ENCODE measurements at places on chromosomes 2 and 18. TPM values are rescaled to one million over a fixed set of nuclear protein-coding genes. Genes with fewer than 3 reads are reported as not detected.

GRCh38 chr2:238776003-238776760, 71.7 kb upstream of the TWIST2 start:
- H3K27me3 ChIP-seq, result no peaks in the 10 kb centered on the region
- DNase-seq, result no peak
- H3K4me3 ChIP-seq, result no peak overlapping the region
- peaks cover 4% of the 10 kb centered on the region for H3K4me1 ChIP-seq
- H3K27ac ChIP-seq, result no peak overlapping the region
- no peaks in the 10 kb centered on the region for H3K36me3 ChIP-seq

DNA sequence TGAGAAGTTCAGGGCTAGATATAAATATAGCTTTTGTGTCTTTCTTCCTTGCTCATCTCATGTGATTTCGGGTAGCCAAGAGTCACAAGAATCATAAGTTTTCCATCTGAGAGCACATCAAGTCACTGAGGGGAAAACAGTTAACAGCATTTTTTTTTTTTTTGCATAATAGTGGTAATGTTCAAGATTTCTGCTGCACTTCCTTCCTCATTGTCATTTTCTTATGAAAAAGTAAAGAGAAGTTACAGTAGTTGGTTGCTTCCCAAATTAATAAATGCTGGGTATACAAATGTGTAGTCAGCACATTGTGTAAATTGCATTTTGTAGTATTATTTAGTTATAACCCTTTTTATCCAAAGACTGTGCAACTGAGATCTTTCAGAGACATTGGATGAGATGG, 93.6 kb downstream of the ZEB2 start:
- H3K27me3 ChIP-seq, result no peaks in the 10 kb centered on the region
- no peaks in the 10 kb centered on the region for H3K4me1 ChIP-seq
- no peak overlapping the region for H3K27ac ChIP-seq
- no peak overlapping the region for H3K4me3 ChIP-seq
- no peaks in the 10 kb centered on the region for H3K36me3 ChIP-seq
- no peak for DNase-seq

DNA sequence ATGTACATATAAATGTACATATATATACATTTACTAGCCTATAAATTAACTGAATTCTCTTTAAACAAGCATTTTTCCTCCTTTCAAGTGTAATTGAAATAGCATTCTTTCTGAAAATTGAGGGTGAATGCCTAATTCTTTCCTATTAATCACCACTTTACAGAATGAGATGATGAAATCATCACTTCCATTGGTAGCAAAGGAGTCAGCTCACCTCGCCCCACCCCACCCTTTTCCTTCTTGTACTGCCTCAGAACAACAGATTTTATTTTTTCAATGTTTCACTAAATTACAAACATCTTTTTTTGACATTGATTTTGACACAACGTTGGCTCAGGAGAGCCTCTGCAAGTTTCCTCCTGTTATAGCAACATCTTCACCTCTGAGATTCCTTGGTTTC, 181.9 kb upstream of the CDH7 start:
- H3K27ac ChIP-seq, result no peak overlapping the region
- H3K4me3 ChIP-seq, result no peak overlapping the region
- no peaks in the 10 kb centered on the region for H3K27me3 ChIP-seq
- H3K4me1 ChIP-seq, result no peaks in the 10 kb centered on the region
- DNase-seq, result no peak

GRCh38 chr2:38835015-38835601, 40.6 kb downstream of the DHX57 start:
- H3K27ac ChIP-seq, result no peak overlapping the region
- H3K27me3 ChIP-seq, result no peaks in the 10 kb centered on the region
- H3K4me3 ChIP-seq, result no peak overlapping the region
- no peak for DNase-seq
- H3K4me1 ChIP-seq, result no peaks in the 10 kb centered on the region

GRCh38 chr2:230947908-230948365, 22.9 kb upstream of the GPR55 start:
- H3K4me1 ChIP-seq, result no peaks in the 10 kb centered on the region
- H3K36me3 ChIP-seq, result no peaks in the 10 kb centered on the region
- H3K4me3 ChIP-seq, result no peak overlapping the region
- no peak for DNase-seq

- H3K27me3 ChIP-seq, result peaks cover 84% of the 10 kb centered on the region
- H3K4me1 ChIP-seq, result peaks cover 66% of the 10 kb centered on the region
- no peak overlapping the region for H3K27ac ChIP-seq
- H3K36me3 ChIP-seq, result no peaks in the 10 kb centered on the region
- no peak overlapping the region for H3K4me3 ChIP-seq
Measured at GRCh38 chr2:174335988-174336500, 1.3 kb downstream of the SP9 start.

GRCh38 chr2:68653538-68653982, 10.2 kb downstream of the PROKR1 start:
- no peaks in the 10 kb centered on the region for H3K36me3 ChIP-seq
- peaks cover 24% of the 10 kb centered on the region for H3K4me1 ChIP-seq
- H3K4me3 ChIP-seq, result no peak overlapping the region
- DNase-seq, result peak; percentile 1

FAM237A gene
- not detected for total RNA-seq

LHCGR gene
- not detected for total RNA-seq

HOXD8 gene
- total RNA-seq, result not detected

Measured in CD4-positive, alpha-beta memory T cell (primary cell).